ENCODE measurements at places on chromosomes 5 and 9.
A peak's percentile ranks its signal among the peaks of the same experiment; 100 is the strongest.

GRCh38 chr5:18216729-18217128 is 582.5 kb downstream of the TAF11L14 start:
- no peak for DNase-seq

DNA sequence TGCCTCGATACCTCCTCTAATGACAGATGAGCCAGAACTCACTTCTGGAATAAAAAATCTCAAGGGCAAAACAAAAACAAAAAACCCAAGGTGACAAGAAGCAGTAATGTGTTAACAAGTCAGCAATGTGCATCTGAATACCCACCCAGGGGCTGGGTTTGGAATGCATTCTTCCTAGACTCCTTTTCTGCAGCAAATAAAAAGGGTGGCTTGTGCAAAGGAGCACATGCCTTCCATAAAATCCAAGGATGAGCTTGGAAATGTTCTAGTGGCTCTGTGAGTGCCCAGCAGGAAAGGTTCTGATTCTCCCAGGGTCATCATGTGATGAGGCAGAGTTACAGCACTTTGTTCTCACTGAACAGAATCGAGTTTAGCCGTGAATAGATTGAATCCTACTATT is 599.9 kb downstream of the RAB3C start:
- DNase-seq, result no peak

DNA sequence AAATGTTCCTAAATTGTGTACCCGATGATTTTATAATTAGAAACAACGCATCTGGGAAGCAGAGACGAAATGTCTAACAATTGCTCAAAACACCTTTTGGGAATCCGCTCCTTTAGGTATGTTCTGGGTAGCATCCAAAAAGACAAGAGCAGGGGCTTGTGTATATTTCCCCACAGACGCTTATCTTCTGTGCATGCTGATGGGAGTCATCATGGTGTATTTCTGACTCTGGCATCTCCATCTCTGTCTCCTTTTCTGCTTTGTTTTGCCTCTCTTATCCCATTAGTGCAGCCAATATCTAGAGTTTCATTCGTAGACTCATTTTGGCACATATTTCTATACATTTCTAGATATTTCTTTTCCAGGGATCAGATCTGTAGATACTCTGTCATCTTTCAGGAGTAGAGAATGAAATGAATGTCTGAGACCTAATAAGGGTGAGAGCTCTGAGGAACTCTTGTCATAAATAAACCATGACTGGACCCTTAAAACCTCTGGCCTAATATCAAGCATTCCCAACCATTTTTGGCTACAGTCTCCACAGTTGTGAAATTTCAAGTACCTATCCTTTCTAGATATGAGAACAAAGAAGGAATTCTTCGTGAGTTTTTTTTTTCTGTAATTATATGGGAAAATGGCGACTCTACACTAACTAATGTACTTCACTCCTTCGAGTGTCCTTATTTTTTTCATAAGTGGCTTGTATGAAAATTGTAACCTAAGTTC is 508.2 kb downstream of the ACTL7B start:
- DNase-seq, result no peak

DNA sequence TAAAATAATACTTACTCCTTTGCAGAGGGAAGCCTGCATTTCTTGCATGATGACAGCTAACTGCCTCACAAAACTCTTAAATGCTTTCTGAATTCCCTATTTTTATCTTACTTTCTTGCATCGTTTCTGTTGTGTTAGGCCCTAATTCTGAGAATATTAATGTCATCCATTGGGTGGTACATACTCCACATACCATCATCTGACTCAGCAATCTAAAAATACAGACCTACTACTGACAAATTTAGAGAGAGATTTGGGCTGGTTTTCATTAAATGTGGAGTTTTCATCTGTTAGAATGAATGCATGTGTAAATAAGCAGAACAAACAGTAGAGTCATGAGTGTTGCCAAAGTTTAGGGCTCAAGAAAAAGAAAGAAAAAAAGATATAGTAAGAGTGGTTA is 26.5 kb upstream of the KCNN2 start:
- DNase-seq, result no peak

GRCh38 chr9:98168941-98169488 is 23.4 kb downstream of the CORO2A start:
- DNase-seq, result no peak

GRCh38 chr5:76204713-76205112 is 121.5 kb downstream of the SV2C start:
- no peak for DNase-seq

- DNase-seq, result no peak
Measured at GRCh38 chr9:131774636-131775035, 34.8 kb upstream of the RAPGEF1 start.

DNA sequence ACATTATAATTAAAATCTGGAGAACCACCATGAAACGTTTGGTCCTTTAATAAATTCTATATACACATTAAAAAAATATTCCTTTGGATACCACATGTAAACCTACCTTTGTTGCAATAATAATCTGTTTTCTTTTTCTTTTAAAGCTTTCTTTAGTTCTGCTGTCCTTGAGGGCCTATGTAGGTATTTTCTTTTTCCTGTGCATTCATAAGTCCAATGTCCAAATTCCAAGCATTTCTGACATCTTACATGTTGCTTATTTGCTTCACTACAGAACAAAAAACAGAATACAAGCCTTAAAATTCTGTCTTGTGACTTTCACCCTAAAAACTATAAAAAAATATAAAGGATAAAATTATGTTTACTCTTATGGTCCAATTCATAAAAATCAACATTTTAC is 19.7 kb downstream of the ZCCHC10 start:
- DNase-seq, result no peak

GRCh38 chr9:20335668-20336332 is 286.5 kb downstream of the MLLT3 start:
- DNase-seq, result no peak

GRCh38 chr5:3149899-3150298 is 398.4 kb upstream of the IRX2 start:
- no peak for DNase-seq

GRCh38 chr5:13339093-13339492 is 605.4 kb downstream of the DNAH5 start:
- no peak for DNase-seq

DNA sequence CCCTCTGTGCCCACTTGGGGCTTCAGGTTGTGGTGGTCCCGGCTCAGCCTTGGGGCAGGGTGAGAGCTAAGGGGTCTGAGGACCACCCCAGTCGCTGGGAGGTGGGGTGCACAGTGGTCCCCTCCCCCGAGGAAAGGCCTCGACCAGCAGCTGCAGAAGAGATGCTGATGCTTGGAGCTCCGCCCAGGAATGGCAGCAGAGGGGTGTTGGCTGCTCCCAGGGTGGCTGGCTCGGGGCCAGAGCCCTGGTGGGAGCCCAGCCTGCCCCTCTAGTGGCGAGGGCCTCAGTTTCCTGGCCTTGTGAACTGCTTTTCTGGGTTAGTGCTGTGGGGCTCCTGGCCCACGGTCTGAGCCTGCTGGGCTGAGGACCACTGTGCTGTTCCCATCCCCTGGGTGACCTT is 1.2 kb downstream of the DIPK1B start:
- no peak for DNase-seq

GRCh38 chr9:69252436-69252835 is 72.6 kb upstream of the ENTREP1 start:
- no peak for DNase-seq

DNA sequence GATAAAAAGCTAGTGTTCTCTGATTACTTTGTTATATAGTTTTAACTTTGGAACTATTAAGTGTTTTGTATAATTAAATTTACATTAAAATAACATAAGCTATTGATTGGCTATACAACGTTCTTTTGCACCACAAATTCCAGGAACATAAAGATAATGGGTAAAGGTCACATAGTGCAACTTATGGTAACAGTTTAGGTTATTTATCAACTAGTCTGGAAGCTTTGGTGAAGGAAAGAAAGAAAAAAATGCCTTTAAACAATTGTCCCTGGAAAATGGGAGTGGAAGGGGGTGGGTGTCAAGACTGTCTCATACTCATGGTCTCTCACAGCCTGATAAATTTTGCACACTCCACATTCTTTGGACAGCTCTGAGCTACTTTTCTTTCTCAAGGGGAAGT is 17.1 kb upstream of the SPARC start:
- DNase-seq, result no peak

GRCh38 chr9:22244139-22245011 is 202.2 kb upstream of the DMRTA1 start:
- DNase-seq, result peak; percentile 49

DNA sequence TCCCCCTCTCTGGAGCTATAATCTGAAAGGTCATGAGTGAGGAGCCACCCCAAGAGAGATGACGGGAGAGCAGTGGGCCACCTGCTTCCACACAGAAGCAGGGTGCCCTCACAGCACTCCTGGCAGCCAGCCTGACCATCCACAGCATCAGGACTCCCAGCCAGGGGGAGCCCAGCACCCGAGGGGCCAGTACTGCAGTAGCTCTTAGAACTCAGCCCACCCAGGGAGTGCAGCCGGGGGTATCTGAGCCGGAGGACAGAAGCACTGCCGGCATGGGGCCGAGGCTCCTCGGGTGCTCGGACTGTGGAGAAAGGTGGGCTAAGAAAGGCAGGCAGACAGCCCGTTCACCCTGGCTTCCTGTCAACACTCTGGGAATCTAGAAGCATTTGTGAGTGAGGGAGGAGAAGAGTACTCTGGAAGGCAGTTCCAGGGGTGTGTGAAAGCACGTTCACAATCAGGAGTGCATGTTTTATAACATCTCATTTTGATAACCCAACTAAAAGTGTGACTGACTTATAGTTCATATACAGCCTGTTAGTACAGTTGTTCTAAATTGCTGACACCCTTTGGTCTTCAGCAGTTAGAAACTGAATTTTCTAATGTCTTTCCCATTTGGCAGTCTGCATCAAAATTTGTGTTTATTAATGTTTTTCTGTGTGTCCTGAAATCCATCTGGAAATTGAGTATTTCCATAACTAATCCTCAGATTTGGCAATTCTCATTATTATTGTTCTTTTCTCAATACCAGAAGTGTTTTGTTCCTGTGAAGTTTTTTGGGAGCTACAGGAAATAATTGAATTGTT is 25.9 kb upstream of the ASPN start:
- no peak for DNase-seq

- no peak for DNase-seq
Measured at GRCh38 chr9:91921371-91921770, 28.7 kb downstream of the ROR2 start.

GRCh38 chr5:59674763-59675162 is 218.8 kb downstream of the PDE4D start:
- DNase-seq, result no peak

- no peak for DNase-seq
Measured at GRCh38 chr5:67066815-67067214, 129.8 kb downstream of the CD180 start.
